AML-193 (cell line): ENCODE measurements at places on chromosomes 7 and 10.

- no peak for DNase-seq
Measured at GRCh38 chr10:88886557-88886956, 6.5 kb downstream of the STAMBPL1 start.

GRCh38 chr10:124251317-124252065 lies 158.1 kb upstream of the CHST15 start:
- no peak for DNase-seq

- no peak for DNase-seq
Measured at GRCh38 chr10:118730756-118731456, 23.9 kb downstream of the CACUL1 start.

DNA sequence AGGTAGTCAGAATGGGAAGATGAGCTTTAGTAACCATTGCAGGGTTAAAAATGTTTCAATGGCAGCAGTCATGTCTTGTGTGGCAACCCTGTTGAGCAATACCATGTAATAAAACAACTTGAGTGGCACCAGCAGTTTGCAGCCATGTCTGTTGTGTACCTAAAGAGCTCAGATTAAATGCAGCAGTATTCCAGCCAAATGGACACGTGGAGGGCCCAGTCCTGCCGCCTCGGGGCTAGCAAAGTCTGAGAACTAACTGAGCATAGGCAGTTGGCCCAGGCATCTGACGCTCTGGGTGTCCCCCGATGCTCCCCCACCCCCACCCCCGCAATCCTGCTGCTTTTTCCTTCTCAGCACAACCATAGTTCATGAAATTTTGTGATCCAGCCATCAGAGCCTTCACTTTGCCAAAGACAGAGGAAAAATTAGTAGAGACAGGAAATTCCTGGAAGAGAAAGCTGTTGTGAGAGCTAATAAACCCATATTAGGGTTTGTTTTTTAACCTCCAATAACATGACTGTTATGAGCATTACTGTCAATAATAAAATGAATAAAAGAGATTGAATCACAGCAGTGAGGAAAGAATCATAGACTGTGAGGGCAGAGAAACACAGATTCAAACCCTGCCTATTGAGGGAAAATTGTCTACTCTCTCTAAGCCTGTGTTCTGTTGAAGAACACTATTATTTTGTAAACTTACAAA lies 220.6 kb upstream of the RHOBTB1 start:
- DNase-seq, result peak; percentile 25

DNA sequence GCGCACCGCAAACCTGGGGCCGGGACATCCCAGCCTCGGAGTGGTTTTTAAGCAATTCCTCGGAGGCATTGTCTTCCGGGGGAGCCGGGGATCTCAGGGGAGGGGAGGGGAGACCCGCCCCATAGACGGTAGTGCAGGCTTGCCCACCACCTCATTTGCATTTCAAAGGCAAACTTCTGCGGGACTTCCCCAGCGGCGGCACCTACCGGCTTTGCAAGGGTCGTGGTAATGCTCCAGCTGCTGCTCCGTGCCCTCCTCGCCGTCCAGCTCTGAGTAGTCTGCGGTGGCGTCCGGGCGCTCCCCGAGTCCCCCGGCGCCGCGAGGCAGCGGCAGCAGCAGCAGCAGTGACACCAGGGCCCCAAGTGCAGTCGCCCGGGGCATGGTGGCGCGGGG lies 425 bp downstream of the TLL2 start:
- no peak for DNase-seq

GRCh38 chr7:128398016-128398840 lies 11.6 kb downstream of the IMPDH1 start:
- no peak for DNase-seq

- DNase-seq, result peak; percentile 58
Measured at GRCh38 chr10:92690211-92690914, 608 bp downstream of the HHEX start.

DNA sequence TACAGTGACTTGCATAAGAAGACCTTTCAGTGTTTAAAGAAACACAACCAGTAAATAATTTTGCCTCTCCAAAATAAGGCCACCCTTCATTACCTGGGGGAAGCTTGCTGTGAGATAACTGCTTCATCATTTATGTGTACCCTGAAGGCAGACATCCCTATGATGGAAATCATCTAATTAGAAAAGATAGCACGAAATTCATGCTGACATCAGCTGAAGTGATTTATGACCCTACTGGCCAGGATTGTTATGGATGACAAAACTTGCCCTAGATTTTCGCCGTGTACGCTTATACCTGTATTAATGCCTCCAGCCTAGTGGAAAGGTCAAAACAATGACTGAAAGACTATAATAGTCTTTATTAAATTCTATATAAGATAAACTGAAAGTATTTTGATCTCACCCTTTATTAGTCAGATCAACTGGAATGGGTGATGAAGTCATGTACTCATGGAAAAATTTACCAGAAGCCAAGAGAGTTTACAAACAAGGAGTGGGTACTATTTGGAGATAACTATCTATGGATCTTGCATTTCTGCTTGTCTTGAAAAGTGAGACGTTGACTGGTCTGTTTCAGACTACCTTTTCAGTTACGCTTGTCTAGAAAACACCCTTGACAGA lies 114.2 kb downstream of the PPP1R3A start:
- DNase-seq, result no peak

GRCh38 chr7:1511444-1512422 lies 7.5 kb upstream of the INTS1 start:
- no peak for DNase-seq

DNA sequence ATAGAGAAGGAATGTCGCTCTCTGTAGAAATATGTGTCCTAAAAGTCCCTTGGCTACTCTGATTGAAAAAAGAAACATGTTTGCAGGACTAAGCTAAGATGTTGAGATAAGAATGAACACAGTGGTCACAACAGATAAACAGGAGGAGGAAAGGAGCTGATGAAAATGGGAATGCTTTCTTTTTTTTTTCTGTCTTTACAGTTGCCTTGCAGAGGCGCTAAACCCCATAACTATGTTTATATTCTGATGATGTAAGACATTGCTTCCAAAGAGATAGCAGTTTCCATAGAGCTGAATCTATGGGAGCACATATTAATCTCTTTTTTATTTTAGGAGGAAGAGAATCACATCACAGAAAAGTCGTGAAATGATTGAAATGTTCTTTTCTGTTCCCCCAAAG lies 153.5 kb upstream of the LYZL1 start:
- DNase-seq, result no peak

DNA sequence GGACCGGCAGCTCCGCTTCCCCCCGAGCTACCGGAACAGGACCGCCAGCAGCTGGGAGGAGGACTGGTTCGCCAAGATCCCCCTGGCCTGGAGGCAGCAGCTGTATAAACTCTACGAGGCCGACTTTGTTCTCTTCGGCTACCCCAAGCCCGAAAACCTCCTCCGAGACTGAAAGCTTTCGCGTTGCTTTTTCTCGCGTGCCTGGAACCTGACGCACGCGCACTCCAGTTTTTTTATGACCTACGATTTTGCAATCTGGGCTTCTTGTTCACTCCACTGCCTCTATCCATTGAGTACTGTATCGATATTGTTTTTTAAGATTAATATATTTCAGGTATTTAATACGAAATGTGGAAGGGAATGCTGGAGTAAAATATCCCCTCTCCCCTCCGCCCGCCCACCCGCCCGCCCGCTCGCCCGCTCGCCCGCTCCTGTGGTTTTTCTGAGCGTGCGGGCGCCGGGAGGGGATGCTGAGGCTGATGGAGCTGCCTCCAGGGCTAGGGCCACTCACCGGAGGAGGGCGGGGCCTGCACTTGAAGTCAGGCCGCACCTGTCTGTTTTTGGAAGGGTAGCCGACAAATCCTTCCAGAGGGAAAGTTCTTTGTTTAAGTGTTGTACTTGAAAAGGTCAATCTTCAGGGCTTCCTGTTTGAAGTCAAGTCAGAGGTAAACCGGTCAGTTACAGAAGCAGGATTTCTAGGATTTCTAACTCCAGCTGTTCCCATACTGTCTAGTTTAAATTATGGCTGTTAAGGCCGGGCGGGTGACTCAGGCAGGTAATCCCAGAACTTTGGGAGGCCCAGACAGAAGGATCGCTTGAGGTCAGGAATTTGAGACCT lies 30.5 kb downstream of the CHST12 start:
- DNase-seq, result no peak

DNA sequence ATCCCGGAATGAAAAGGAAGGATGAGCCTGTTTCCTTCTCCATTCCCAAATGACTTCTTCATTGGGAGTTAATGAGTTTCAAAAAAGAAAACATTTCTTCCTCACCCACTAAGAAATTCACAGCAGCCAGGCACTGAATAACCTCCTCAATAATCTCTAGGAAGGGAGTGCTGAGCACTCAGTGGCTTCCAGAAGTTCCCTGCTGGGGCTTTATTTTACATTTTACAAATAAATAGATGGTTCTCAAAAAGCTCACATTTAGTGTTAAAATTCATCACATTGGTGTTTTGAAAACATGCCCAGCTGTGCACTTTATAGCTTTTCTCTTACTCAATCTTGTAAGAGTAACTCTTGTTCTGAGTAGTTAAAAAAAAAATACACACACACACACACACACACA lies 148.9 kb upstream of the PFKP start:
- no peak for DNase-seq

DNA sequence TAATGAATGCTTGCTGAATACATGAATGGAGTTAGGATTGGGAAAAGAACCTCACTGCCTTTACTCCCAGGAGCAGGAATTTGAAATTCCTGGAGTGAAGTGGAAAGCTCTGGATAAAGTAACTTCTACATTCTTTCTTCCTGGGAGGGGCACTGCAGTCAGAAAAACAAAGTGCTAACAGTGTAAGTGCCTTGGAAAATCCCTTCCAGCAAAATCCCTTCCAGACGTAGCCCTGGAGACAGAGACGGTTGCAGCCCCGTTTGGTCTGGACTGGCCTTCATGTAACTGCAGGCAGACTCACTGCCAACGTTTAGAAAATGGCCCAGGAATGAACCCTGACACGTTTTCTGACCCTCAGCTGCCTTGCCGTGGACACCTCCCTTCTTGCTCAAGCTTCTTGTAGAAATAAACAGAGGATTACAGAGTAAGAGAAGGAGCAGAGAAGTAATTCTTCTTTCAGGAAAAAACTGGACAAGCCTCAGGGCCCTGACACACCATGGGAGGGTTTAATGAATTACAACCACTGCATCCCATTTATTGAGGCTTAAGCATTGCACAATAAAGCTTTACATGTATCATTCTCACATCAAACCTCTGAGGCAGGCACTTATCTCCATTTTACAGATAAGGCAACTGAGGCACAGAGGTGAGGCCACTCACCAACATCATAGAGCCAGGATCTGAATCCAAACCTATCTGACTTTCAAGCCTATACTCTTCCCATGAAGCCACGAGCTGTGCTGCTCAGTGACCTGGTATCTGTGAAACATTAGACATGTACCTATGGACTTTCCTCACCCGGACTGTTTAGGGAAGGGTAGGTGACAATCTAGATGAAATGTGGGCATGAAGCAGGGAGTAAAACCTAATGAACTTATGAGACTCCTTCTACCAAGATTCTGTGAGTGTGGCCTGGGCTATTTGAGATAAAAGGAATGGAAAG lies 7.8 kb downstream of the ITPRIP start:
- no peak for DNase-seq

DNA sequence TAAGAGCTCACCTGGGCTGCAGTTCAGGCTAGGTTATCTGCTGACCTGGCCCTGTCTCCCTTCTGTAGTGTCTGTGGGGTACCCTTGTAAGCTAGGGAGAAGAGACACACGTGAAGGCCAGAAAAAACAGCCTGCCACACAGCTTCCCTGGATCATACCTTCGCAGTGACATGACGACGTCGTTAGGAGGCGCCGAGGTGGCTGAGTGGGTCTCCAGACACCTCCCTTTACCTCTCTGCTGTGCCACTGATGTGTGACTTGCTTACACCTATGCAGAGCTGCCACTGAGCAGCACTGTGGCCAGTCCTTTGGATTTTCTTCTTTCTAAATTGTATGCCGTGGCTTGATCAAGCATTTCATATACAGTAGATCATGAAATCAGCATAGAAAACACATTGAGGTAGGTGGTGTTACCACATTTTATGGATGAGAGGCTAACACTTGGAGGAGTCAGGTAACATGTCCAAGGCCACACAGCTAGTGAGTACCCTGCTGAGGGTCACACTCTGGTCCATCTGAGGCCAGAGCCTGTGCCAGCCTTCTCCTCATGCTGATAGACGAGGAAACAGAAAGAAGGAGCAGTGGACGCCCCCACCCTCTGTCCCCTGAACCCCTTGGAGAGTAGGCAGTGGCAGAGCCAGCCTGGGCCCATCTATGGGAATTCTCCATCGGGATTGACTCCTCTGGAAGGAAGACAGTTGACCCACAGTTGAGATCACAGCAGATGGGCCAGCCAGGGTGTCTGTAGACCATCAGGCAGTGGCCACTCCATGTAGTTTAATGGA lies 23.1 kb downstream of the HTRA1 start:
- DNase-seq, result no peak

- DNase-seq, result no peak
Measured at GRCh38 chr7:7820939-7821338, 102.5 kb upstream of the RPA3 start.

DNA sequence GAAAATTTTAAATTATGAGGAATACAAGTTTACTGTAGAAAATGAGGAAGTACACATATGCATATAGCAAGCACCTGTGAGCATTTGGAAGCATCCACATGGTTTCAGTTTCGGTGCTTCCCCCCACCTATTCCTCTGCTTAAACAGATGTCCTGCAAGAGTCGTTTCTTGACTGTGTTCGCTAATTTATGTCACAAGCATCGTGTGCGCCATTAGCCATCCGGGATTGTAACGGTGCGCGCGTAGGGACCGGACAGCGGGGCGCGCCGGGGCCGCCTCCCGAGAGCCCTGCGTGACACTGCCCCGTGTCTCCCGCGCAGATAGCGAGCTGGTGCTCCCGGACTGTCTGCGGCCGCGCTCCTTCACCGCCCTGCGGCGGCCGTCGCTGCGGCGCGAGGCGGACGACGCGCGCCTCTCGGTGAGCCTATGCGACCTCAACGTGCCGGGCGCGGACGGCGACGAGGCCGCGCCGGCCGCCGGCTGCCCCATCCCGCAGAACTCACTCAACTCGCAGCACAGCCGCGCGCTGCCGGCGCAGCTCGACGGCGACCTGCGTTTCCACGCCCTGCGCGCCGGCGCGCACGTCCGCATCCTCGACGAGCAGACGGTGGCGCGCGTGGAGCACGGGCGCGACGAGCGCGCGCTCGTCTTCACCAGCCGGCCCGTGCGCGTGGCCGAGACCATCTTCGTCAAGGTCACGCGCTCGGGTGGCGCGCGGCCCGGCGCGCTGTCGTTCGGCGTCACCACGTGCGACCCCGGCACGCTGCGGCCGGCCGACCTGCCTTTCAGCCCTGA lies 90.9 kb downstream of the NEURL1 start:
- peak; percentile 8 for DNase-seq

- DNase-seq, result no peak
Measured at GRCh38 chr10:5570979-5571810, 46.4 kb downstream of the CALML3 start.

DNA sequence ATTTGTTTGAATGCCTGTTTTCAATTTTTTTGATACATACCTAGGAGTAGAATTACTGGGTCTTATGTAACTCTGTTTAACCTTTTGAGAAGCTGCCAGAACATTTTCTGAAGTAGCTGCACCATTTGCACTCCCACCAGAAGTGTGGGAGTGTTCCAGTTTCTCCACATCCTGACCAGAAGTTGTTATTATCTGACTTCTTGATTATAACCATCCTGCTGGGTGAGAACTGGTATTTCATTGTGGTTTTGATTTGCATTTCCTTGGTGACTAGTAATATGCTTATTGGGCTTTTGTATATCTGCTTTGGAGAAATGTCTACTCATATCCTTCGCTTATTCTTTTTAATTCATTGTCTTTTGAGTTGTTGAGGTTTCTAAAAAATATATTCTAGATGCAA lies 117.2 kb upstream of the GLCCI1 start:
- DNase-seq, result no peak
